ENCODE measurements at places on chromosomes 13 and 19.

GRCh38 chr13:75458696-75459422, 23.1 kb downstream of the TBC1D4 start:
- DNase-seq: peak; percentile 59

- DNase-seq: no peak
These were observed 1191.9 kb downstream of the SLITRK5 start for GRCh38 chr13:88863116-88863515.

DNA sequence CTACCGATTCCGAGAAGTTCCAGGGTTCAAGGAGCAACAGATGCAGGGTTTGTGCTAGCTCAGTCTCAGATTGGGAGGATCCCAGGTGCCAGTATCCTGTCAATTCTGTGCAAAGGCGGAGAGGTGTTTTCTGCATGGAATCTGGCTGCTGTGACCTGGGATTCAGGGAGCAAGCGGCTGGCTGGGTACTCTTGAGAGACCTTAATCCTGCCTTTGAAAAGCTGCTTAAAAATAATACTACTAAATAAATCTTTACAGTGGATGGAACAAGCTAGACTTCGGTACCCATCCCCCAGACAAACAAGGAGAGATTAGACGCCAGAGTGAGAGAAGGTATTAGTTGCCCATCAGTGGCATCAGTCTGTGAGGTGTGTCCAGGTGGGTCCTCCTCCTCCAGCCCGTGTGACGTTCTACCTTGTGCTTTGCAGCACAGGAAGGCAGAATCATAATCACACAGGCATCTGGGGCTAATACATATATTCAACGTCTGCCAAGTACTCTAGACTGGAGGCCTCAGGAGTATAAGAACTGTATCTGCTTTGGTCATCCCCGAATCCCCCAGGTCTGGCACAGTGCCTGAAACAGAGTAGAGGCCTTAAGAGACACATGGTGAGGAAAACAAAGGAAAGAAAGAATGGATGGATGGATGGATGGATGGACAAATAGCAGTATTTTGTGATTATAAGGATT, 230.6 kb downstream of the ZNF536 start:
- DNase-seq: peak; percentile 35

- no peak for DNase-seq
These were observed 2.0 kb downstream of the KLF2 start for GRCh38 chr19:16326401-16327168.

- no peak for DNase-seq
These were observed 43.9 kb upstream of the PEG3 start for GRCh38 chr19:56884441-56884840.

- DNase-seq: no peak
These were observed 13.3 kb upstream of the ARGLU1 start for GRCh38 chr13:106581225-106581624.

GRCh38 chr13:43085545-43085944, 62.2 kb downstream of the DNAJC15 start:
- peak; percentile 32 for DNase-seq

DNA sequence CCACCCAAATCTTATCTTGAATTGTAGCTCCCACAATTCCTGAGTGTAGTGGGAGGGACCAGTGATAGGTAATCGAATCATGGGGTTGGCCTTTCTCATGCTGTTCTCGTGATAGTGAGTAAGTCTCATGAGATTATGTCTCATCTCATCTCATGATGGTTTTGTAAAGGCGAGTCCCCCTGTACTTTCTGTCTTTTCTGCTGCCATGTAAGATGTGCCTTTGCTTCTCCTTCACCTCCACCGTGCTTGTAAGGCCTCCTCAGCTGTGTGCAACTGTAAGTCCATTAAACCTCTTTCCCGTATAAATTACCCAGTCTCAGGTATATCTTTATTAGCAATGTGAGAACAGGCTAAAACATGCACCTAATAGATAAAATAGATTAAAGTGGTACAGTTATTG, 756.4 kb upstream of the SLITRK5 start:
- DNase-seq: no peak

- no peak for DNase-seq
These were observed 420.4 kb downstream of the EFNB2 start for GRCh38 chr13:106115081-106115480.

DNA sequence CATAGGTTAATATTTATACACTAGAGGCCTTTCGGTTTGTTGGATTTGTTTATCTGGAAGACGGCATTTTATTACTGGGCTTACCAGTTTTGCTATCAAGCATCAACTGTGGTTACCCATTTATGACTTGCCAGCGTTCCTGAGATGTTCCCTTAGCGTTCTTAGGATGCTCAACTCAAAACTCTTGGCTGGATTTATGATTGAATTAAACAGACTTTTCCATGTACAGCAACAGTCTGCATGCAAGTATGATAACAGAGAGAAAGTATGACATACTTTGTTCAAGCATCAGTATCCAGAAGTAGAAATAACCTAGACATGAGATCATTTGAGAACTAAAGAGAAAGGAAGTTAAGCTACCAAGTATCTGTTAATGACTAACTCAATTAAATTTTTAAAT, 29.9 kb upstream of the RNF113B start:
- no peak for DNase-seq

- no peak for DNase-seq
These were observed 312.7 kb downstream of the ATP8A2 start for GRCh38 chr13:25684491-25684890.

DNA sequence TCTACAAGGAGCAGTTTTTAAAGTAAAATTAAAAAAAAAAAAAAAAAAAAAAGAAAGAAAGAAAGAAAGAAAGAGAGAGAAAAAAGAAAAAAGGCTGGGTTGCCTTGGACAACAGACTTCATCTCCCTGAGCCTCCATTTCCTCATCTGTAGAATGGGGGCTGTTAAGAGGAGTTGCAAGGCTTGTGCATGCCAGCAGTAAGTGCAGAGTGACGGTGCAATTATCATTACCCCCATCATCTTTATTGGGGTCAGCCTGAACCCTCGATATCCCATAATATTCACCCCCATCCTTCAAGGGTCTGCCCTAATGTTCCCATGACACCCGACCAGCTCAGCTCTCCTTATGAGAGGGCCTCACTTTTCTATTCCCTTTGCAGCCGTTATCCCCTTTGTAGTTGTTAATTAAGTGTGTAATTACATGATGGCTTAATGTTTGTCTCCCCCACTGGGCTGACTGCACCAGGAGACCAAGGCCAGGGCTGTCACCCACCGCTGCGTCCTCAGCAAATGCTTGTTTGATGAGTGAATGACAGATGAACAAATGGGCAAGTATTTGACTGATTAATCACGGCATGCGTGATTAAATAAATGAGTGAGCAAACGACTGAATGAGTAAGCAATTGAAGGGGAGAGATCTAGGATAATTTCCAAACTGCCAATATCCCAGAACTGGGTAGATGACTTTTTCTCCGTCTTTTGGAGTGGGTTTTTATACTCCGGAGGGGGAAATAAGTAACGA, 10.1 kb downstream of the FOSB start:
- no peak for DNase-seq

GRCh38 chr19:54164369-54165068, 5.0 kb upstream of the LENG1 start:
- no peak for DNase-seq

- DNase-seq: no peak
These were observed 49.4 kb downstream of the ZNF91 start for GRCh38 chr19:23345838-23346237.

GRCh38 chr13:34086281-34086680, 268.3 kb downstream of the RFC3 start:
- no peak for DNase-seq

DNA sequence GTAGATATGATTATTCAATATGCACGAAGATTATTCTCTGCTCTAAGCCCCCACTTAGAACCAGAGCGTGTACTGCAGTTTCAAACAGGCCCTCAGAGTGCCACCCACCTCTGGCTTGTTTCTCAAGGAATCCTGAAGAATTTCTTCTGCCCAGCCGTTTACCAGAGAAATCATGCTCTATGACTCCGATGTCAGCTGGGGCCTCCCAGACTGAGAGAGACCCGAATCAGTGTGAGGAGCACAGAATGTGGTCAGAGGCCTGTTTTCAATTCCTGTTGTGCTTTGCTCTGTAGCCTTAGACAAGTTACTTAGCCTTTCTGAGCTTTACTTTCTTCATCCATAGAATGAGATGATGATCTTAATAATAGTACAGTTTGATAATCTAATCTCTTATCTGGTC, 5.5 kb downstream of the PNMA8C start:
- DNase-seq: no peak

DNA sequence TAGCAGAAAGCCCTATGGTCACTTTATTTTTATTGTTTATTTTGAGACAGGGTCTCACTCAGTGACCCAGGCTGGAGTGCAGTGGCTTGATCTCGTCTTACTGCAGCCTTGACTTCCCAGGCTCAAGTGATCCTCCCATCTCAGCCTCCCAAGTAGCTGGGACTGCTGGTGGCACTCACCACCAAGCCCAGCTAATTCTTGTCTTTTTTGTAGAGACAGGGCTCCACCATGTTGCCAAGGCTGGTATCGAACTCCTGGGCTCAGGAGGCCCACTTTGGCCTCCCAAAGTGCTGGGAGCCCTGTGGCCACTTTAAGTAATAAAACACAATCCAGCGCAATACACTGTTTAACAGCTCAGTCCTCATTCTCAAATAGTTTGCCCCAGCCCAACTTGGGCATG, 69.3 kb downstream of the NUFIP1 start:
- no peak for DNase-seq

DNA sequence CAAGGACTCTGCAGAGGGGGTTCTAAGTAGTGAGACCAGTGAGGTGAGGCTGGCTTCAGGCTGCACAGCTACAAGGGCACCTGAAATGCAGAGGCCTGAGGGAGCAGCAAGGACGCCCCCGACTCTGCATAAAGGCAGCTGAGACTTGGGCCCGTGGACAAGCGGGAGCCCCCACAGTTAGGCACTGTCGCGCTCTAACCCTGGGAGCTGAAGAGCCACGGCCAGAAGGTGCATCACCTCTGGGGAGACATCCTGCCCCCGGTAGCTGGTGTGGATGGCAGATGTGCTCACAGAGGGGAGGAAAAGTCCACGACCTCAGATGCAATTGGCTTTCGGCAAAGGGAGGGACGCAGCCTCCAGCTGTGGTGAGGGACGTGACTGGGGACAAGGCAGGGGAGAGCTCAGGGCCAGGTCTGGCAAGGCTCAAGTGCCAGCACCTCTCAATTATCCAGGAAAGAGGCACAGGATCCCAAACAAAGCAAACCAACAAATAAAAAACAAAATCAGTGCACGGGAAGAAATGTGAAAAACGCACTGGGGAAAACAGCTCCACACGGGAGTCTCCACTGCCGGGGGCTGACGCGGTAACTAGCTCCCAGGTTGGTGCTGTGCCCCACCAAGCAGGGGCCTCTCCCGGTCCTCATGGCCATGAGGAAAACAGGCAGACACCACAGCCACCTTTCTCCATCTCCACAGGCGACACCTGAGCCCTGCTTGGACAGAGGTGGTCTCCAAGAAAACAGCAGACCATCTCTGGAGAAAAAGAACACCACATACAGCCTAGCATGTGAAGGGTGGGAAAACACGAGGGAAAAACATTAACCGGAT, 23.0 kb upstream of the PLPP2 start:
- no peak for DNase-seq

GRCh38 chr13:85541476-85541875, 257.7 kb downstream of the SLITRK6 start:
- no peak for DNase-seq

- peak; percentile 68 for DNase-seq
These were observed 69.6 kb downstream of the ARHGEF7 start for GRCh38 chr13:111184458-111185401.

DNA sequence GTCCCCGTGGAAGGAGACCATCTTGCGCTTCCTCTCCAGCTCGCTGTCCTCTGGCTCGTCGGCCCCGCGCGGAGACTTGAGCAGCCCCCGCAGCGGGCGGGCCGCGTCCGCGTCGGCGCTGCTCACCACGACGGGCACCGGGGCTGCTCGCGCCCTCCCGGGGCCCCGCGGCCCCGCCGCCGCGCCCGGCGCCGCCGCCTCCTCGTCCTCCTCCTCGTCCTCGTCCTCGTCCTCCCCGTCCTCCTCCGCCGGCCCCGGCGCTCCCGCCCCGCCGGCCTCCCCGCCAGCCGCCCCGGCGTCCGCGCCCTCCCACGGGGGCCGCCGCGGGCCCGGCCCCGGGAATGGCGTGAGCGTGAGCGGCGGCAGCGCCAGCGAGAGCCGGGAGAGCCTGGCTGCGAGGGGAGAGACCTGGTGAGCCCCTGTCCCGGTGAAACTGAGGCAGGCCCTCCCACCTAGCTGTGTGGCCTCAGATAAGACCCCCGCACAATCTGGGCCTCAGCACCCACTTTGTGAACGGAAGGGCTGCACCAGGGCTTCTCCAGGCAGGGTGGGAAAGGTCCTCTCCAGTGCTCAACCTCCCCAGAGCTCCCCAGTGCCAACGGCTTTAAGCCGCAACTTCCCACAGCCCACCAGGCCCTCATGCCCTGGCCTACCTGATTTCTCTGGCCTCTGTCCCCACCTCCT, 17.8 kb downstream of the LMTK3 start:
- DNase-seq: no peak

GRCh38 chr13:93320942-93321341, 94.3 kb downstream of the GPC6 start:
- no peak for DNase-seq

GRCh38 chr19:12543855-12544254, 7.4 kb downstream of the ZNF564 start:
- DNase-seq: no peak

- DNase-seq: no peak
These were observed 2.3 kb upstream of the KDM4B start for GRCh38 chr19:4966591-4966990.

DNA sequence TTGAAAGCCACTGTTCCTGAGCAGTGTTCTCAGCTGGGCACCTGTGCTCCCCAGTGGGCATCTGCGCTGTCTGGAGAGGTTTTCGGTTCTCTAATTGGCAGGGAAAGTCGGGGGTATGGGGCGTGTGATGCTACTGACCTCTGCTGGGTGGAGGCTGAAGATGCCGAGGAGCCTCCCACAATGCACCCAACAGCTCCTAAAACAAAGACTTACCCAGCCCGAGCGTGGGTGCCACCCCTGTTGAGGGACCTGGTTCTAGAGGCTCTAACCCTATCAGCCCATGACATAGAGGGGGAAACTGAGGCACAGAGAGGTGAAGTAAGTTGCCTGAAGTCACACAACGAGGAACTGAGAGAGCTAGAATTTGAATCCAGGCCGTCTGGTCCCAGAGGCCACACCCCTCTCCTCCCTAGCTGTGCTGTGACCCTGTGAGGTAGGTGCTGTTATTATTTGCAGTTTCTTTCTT, 2.3 kb downstream of the SPACA4 start:
- peak; percentile 43 for DNase-seq

GRCh38 chr13:31670831-31671617, 68.3 kb upstream of the RXFP2 start:
- DNase-seq: no peak

GRCh38 chr19:8615813-8616596, 5.5 kb upstream of the ADAMTS10 start:
- DNase-seq: peak; percentile 16

DNA sequence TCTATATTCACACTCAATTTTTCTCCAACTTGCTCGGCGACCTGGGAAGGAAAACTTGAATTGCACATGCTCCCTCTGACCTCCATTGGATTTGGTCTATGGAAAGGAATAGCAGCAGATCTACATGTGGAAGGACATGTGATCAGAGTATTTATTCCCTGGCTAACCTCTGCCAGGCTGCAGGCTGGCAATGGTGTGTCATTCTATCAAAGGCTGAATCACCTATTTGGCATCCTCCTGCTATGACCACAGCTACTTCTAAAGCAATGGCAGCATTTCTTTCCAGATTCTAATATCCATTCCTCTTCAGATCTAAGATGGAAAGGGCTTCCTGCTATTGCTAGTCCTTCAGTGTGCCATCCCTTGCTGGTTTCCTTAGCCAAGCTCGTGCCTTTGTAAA, 144.3 kb upstream of the FREM2 start:
- DNase-seq: no peak
